Brain (organoid and tissue), 16 donors: ENCODE measurements at places on chromosomes 5 and 9.

DNA sequence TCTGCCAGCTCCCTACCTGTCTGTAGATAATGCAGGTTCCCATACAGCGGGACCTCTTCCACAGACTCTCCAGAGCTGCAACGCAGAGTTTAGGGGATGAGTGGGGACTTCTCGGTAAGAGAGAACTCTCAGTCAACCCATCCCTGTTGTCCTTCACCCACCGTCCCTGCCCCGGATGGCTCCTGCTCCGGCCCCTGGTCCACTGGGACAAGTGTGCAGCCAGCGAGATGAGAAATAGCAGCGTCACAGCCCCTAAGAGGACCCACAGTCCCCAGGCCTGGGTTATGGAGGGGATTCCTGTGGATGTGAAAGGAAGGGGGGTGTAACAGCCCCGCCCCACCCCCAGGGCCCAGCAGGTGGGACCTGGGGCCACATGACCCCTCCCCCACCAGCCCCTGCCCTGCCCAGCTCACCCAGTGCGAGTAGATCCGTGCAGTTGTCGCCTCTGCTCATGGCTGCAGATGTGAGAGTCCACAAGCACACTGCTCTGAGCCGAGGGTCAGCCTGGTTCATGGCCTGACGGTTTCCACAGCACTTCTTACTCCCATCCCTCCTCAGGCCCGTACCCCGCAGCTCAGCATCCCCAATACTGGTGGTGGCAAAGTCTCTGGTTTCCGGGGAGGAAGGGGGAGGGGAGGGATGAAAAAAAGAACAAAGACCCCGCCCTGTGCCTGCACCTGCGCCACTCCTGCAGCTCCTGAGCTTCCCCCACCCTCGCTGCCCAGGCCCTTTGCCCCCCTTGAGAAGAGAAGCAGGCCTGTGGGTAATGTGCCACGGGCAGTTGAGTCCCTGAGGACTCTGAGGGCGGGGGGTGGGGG, at the start of gene SIT1:
Gene SIT1, minus strand, starts transcription at position 591 of the 818 bp plus-strand sequence. Its CDS starts 78 bp downstream, at position 513.
- DNase-seq: no peak

DNA sequence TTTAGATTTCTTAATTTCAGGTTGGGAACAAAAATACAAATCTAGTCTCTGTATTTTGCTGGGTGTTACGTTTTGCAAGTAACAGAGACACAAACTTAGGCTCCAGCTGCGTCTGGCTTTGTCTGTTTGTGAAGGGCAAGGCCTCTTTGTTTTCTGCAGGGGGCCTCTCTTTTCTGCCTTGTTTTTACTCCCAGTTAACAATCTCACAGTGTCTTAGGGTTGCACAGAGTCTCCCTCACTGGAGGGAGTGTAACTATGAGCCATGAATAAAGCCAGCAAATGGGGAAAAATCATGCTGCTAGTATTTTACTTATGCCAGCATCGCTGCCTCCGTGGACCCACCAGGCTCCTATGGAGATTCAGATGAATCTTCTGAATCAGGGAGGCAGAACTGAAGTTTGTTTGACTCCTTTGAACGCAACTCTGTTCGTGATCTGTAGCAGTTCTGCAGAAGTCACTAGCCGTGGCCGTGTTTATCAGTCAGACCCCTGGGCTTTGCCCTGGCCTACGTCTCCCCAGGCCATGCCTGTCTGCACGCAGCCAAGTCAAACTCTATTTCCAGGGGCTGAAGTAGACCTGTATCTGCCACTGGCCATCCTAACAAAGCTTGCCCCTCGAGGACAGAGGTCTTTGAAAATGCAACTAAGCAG, 77.2 kb downstream of the ATP10B start:
- DNase-seq: no peak

- DNase-seq: no peak
Measured at GRCh38 chr9:114662081-114662989, 4.7 kb upstream of the TEX53 start.

DNA sequence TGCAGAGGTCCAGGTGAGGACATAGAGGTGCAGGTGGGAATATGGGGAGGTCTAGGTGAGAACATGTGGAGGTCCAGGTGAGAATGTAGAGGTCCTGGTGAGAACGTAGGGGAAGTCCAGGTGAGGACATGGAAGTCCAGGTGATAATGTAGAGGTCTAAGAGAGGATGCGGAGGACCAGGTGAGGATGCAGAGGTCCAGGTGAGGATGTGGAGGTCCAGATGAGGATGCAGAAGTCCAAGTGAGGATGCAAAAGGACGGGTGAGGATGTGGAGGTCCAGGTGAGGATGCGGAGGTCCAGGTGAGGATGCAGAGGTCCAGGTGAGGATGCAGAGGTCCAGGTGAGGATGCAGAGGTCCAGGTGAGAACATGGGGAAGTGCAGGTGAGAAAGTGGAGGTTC, 133.8 kb downstream of the MRPL36 start:
- no peak for DNase-seq
